Calu3 (cell line): ENCODE measurements at places on chromosomes 7 and 10. TPM values are rescaled to one million over a fixed set of nuclear protein-coding genes. Genes with fewer than 3 reads are reported as not detected.

- H3K27me3 ChIP-seq = no peaks in the 10 kb centered on the region
- no peak overlapping the region for H3K27ac ChIP-seq
- DNase-seq = no peak
- no peak overlapping the region for H3K4me3 ChIP-seq
- peaks cover 56% of the 10 kb centered on the region for H3K36me3 ChIP-seq
- H3K4me1 ChIP-seq = peaks cover 65% of the 10 kb centered on the region
Measured at GRCh38 chr7:2566348-2566889, 7.6 kb downstream of the IQCE start.

DNA sequence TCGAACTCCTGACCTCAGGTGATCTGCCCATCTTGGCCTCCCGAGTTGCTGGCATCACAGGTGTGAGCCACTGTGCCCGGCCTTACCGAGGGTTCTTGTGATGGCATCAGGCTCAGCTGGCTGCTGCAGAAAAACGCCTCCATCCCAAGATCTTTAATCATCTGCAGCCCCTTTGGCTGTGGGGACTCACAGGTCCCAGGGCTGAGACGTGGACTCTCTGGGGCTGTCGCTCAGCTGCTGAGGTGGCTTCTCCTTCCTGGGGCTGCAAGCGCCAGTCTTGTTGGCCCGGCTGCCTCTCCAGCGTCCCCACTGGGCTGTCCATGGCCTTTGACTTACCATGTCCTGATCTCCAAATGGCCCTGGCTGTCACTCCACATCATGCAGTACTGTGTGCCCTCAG, 20.0 kb downstream of the AMZ1 start:
- H3K27me3 ChIP-seq = peaks cover 10% of the 10 kb centered on the region
- no peak overlapping the region for H3K27ac ChIP-seq
- peaks cover 10% of the 10 kb centered on the region for H3K4me1 ChIP-seq

DNA sequence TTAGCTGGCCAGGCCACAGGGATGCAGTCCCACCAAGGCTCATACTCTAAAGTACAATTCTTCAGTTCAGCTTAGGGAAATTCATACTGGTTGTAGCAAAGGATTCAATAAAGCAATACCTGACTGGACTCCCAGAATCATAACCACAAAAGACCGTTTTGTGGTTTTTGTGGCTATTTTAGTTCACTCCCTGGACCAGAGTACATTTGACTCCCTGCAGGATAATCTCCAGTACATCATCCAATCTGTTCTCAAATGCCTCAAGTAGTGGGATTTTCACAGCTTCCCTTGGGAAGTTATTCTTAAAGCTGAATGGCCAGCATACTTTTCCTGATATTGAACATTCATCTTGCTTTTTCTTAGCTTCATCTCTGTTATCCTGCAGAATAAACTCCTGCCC, 29.3 kb upstream of the YAE1 start:
- no peaks in the 10 kb centered on the region for H3K4me1 ChIP-seq
- DNase-seq = no peak
- no peak overlapping the region for H3K27ac ChIP-seq
- no peaks in the 10 kb centered on the region for H3K36me3 ChIP-seq
- no peak overlapping the region for H3K4me3 ChIP-seq

DNA sequence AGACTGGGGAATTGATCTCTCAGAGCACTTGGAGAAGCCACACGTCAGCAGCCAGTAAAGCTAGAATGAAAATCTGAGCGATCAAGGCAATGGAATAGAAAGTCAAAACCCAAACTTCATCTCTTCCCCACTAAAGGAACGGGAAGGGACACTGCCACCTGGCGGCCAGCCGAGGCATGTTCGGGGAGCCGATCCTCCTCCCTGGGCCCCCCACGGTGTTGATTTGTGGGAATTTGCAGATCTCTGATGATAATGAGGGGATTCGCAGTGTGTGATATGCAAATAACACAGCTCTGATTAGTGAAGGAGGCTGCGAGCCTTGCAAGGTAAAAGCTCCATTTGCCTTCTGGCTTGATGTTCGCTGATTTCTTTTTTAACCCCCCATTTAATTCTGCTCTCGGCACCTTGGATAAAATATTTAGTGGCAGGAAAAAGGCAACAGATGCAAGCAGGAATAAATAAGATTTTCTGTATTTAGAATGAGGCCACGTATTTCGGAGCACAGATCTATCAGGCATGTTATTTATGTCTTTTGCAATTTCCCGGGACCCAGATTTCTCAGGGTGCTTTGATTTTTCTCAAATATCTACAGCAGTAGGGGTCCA, 258.6 kb downstream of the PAXIP1 start:
- no peaks in the 10 kb centered on the region for H3K36me3 ChIP-seq
- no peak overlapping the region for H3K27ac ChIP-seq
- DNase-seq = peak; percentile 25
- H3K4me3 ChIP-seq = no peak overlapping the region
- H3K4me1 ChIP-seq = no peaks in the 10 kb centered on the region

- DNase-seq = no peak
- H3K36me3 ChIP-seq = no peaks in the 10 kb centered on the region
- H3K27ac ChIP-seq = no peak overlapping the region
- no peak overlapping the region for H3K4me3 ChIP-seq
Measured at GRCh38 chr7:153301936-153302335, 542.4 kb downstream of the ACTR3B start.

DNA sequence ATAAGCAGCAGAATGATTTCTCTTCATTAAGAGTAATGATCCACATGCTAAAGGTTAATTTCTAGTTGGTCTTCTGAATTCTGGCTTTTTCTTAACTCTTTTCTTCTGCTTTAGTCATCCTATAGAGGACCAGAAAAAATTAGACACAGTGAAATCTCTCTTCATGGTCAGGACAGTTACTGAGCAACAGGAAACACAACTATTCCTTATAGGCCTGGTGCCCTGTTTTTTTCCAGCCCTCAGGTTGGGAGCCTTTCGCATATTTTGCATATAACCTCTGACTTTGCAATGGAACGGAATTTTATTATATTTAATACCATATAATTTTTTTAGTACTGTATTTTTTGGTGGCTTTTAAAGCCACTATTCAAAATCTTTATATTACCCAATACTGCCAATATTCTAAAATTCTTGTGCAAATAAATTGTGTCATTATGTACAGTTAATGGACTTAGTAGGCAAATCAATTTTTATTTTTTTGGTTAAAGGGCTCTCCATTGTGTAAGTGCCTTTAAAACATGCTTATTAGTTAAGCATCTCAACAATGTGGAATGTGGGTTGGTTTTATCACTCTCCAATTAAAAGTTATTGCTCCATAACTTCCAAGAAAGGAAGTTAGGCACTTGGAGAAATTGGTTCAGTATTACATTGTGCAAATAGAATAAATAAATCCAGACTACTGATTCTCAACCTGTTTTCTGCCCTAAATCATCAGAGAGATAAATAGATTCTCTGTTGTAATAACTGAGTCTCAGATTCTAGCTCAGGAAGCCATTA, 22.5 kb downstream of the ARL4A start:
- H3K4me1 ChIP-seq = peaks cover 42% of the 10 kb centered on the region
- no peak overlapping the region for H3K27ac ChIP-seq
- H3K36me3 ChIP-seq = no peaks in the 10 kb centered on the region
- H3K27me3 ChIP-seq = no peaks in the 10 kb centered on the region
- DNase-seq = no peak
- H3K4me3 ChIP-seq = no peak overlapping the region

GRCh38 chr10:84194424-84195043, at the start of gene CDHR1:
Gene CDHR1, plus strand, starts transcription at chr10:84194537. Its CDS starts 224 bp downstream, at chr10:84194761.
- H3K4me3 ChIP-seq = no peak within 1 kb of the TSS
- no peaks in the 10 kb centered on the region for H3K36me3 ChIP-seq
- H3K27me3 ChIP-seq = peaks cover 83% of the 10 kb centered on the region
- no peaks in the 10 kb centered on the region for H3K4me1 ChIP-seq
- no peak for DNase-seq

DNA sequence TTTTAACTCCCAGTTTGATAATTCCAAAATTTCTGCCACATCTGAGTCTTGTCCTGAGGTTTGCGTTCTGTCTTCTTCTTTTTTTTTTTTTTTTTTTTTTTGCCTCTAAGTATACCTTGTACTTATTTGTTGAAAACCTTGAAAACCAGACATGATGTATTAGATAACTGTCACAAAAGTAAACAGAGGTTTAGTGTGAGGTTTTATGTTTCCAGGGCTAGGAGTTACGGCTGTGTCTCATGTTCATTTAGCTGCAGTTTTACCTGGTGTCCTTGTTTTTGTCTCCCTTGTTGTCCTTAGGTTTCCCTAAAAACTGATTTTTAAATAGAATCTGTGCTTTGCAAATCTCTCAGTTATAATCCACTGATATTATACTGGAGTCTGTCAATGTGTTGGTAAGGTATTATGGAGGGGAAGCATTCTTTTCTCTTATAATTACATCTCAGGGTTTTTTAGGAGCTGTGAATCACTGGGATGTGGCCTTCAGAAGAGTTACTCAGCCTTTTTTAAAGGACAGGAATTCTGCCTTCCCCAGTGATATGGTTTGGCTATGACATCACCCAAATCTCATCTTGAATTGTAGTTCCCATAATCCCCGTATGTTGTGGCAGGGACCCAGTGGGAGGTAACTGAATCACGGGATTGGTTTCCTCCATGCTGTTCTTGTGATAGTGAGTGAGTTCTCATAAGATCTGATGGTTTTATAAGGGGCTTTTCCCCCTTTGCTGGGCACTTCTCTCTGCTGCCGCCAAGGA, 95.0 kb downstream of the CDCA7L start:
- H3K27ac ChIP-seq = no peak overlapping the region
- no peaks in the 10 kb centered on the region for H3K27me3 ChIP-seq
- no peaks in the 10 kb centered on the region for H3K4me1 ChIP-seq
- DNase-seq = no peak
- H3K36me3 ChIP-seq = no peaks in the 10 kb centered on the region
- H3K4me3 ChIP-seq = no peak overlapping the region

- no peak overlapping the region for H3K27ac ChIP-seq
- DNase-seq = no peak
- H3K36me3 ChIP-seq = no peaks in the 10 kb centered on the region
Measured at GRCh38 chr7:115779561-115779960, 251.0 kb downstream of the TFEC start.

- H3K27ac ChIP-seq = no peak overlapping the region
- H3K4me3 ChIP-seq = no peak overlapping the region
- no peak for DNase-seq
- no peaks in the 10 kb centered on the region for H3K4me1 ChIP-seq
- no peaks in the 10 kb centered on the region for H3K36me3 ChIP-seq
Measured at GRCh38 chr7:68573271-68574005, 1024.8 kb upstream of the AUTS2 start.

- H3K27ac ChIP-seq = no peak overlapping the region
- peaks cover 4% of the 10 kb centered on the region for H3K4me1 ChIP-seq
- peaks cover 32% of the 10 kb centered on the region for H3K27me3 ChIP-seq
- no peak for DNase-seq
Measured at GRCh38 chr10:7547206-7547605, 119.6 kb downstream of the ITIH5 start.

DNA sequence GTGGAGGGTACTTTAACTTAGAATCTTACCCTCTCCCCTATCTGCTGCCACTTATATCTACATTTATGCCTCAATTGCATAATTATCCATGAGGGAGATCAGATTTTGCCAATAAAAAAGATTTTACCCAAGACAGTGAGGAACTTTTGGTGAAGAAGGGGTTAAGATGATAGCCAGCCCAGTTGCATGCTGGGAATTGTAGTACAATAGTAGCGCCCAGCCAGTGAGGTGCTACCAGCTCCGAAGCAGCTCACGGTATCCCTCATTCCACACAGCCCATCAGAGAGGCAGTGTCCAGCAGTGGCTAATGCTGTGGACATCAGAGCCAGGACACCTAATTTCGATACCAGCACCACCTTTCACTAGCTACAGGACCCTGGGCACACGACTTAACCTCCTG, 5.9 kb upstream of the LGI1 start:
- peak; percentile 32 for DNase-seq
- H3K4me3 ChIP-seq = no peak overlapping the region
- H3K27ac ChIP-seq = no peak overlapping the region
- peaks cover 14% of the 10 kb centered on the region for H3K4me1 ChIP-seq
- no peaks in the 10 kb centered on the region for H3K36me3 ChIP-seq
- H3K27me3 ChIP-seq = peaks cover 16% of the 10 kb centered on the region

DNA sequence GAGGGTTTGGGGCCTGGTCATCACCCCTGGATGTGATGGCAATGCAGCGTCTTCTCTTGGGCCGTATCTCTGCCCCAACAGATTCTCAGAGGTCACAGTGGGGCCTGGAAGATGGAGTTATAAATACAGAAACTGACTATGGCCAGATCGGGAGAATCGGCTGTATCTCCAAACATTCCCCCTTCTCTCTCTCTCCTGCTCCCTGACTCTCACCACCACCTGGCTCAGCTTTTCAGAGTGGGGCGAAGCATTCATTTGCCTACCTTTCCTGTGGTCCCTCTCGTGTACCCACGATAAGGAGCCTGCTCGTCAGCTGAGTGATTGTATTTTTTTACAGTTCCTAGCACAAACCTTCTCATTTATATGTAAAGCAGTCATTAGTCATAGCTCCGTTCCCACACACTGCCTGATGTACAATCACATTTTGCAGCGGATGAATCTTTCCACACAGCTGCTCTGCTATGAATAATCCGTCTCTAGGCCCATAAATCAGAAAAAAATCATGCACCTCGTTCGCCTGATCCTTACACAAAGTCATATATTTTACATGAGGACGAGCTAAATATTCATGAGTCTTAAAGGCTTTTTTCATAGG, 23.2 kb upstream of the BTRC start:
- no peaks in the 10 kb centered on the region for H3K36me3 ChIP-seq
- DNase-seq = no peak
- H3K4me3 ChIP-seq = no peak overlapping the region
- peaks cover 69% of the 10 kb centered on the region for H3K27me3 ChIP-seq

- peak; percentile 68 for DNase-seq
- H3K36me3 ChIP-seq = peaks cover 21% of the 10 kb centered on the region
- H3K27me3 ChIP-seq = peaks cover 10% of the 10 kb centered on the region
Measured at GRCh38 chr10:100341953-100342626, 4.9 kb upstream of the SCD start.

DNA sequence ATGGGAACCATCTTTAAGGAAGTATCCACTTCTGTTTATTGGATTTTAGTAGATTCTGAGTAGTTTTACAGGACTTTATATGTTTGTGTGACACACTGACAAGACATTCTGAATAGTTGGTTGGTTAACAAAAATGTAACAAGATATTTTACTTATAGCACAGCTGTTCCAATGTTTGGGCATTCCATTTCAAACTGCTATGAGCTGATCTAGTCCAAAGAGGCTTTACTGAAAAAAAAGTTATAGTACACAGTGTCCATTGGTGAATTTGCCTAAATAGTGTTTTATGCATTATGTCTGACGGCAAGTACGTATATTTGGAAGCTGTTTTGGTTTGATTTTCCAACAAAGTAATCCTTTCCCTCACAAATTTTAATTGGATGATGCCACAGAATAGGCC, 99.1 kb downstream of the SAMD9 start:
- no peak for DNase-seq
- no peak overlapping the region for H3K4me3 ChIP-seq
- H3K4me1 ChIP-seq = no peaks in the 10 kb centered on the region

The TM9SF3 gene
- 177 and 183 TPM in 2 replicates for total RNA-seq

The LIPN gene
- not detected in 2 replicates for total RNA-seq

The TMEM176A gene
- total RNA-seq = 1.5 and 6.1 TPM in 2 replicates

The RPA3 gene
- 124 and 143 TPM in 2 replicates for total RNA-seq

The ITGB8 gene
- 157 and 183 TPM in 2 replicates for total RNA-seq

The SLC39A12 gene
- total RNA-seq = not detected in 2 replicates

The PHYHIPL gene
- total RNA-seq = not detected in 2 replicates

The CH25H gene
- total RNA-seq = 0.73 TPM in 1 of 2 replicates, not detected in the other

The C10orf105 gene
- not detected in 2 replicates for total RNA-seq
